ENCODE measurements at places on chromosomes 7 and 10.

- no peak for DNase-seq
These were observed 182.9 kb downstream of the PFKFB3 start for GRCh38 chr10:6385665-6386064.

DNA sequence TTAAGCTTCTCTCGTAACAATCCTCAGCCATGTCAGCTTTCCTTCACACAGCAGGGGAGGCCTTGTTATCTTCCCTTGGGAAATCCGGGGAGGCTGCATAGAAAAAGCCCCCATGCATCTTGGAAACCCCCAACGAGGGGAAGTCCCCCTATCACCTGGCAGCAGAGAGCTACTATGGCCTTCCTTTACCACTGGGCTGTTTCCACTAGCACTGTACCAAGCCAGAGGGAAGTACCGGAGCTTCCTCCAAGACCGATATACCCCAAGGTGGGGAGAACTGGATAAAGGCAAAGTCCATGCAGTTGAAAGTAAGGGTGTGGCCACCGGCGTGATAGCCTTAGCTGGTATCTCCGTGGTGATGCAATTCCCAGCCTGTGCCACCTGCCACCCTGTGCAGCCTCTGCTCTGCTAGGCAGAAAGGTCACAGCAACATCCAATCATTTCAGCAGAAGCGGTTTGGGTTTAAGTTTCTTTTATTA, 4.4 kb upstream of the CLIP2 start:
- no peak for DNase-seq

DNA sequence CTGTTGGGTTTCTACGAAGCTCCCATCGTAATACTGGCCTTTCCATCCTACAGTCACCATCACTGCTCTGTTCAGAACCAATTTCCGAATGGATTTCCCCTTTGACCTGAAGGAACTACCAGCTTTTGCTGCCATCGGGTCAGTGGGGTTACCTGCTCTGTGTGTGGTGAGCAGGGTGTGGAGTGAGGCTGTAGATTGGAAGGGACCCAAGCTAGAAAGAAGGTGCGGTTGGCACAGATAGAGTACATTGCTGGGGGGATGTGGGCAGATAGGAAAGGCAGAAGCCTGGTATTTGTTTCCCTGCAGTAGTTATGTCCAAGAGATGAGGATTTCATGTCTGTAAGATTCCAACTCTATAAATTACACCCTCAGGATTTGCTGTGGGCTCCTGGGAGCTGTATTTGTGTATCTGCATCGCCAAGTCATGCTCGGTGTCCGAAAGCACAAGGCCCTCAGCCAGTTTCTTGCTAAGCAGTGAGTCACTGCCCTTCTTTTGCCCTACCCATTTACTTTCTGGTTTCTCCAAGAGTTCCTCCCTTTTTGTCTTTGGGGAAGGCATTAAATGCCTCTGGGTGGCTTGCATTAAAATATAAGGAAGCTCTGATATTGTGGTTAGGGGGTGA, 15.4 kb downstream of the CLCN1 start:
- no peak for DNase-seq

DNA sequence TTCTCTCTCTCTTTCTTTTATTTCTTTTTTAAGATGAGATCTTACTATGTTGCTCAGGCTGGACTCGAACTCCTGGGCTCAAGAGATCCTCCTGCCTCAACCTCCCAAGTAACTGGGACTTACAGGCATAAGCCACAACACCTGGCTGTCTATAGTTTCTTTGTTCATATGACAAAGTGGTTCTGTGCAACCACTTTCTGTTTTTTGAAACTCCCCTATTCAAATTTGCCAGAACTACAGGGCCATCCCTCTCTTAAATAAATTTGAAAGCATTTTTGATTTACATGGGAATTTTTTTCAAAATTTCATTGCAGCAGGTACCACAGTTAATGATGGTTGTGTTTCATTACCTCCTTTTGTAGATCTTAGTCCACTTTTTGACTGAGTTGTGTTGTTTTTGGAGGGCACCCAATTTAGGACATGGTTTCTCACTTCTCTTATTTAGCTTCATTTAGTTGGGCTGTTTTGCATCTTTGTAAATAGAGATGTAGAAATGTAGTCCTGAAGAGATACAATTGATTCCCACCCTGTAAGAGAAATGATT, 119.2 kb downstream of the LRRC4 start:
- DNase-seq: no peak

GRCh38 chr7:80097756-80098155, 36.9 kb upstream of the GNAI1 start:
- DNase-seq: no peak

- no peak for DNase-seq
These were observed 26.1 kb downstream of the ST7 start for GRCh38 chr7:116979430-116979829.

GRCh38 chr10:33618196-33618595, 283.7 kb upstream of the NRP1 start:
- DNase-seq: no peak

- no peak for DNase-seq
These were observed 48.7 kb downstream of the CREB3L2 start for GRCh38 chr7:137953043-137953664.

Data from stimulated activated CD4-positive, alpha-beta T cell treated with anti-CD3 and anti-CD28 coated beads, Interleukin-1b, Interleukin-23, amount 100 ng/mL, for 4 hours (primary cell).